ENCODE measurements at places on chromosomes 3 and 15. TPM values are rescaled to one million over a fixed set of nuclear protein-coding genes. Genes with fewer than 3 reads are reported as not detected.

DNA sequence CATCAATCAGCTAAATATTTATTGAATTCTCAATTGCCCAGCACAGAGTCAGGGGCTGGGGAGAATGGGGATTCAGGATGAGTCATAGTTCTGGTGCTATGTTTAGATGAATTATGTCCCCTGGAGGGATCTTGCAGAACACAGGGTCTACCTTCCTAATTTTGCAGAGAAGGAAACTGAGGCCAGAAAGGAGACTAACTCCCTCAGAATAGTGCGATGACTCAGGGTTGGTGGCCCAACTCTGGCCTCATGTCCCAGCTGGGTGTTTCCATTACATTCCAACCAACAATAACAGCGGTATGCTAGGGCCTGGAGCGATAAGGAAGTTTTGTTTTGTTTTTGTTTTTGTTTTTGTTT, 270.9 kb downstream of the TLE3 start:
- no peak for DNase-seq

The C3orf22 gene
- not detected for total RNA-seq

DNA sequence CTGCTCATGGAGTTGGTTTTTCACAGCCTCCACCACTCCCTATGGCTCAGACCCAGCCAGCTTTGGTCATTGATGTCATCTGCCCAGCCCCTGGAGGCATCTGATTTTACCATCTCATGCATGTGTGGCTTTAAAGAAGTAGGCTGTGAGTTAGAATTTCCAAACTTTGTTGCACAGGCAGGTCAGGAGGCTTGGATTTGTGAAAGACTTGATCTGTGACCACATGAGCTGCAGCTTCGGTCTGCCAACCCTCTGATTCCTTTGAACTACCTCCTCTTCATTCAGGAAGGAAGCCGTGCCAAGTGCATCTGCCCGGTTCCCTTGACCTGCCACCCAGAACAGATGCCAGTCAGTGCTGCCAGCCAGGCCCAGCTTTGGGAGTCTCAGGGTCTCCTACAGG, 9.2 kb downstream of the CTXND1 start:
- DNase-seq = no peak

The MAP6D1 gene
- 3.2 TPM for total RNA-seq

- DNase-seq = peak; percentile 61
These were observed 32.1 kb upstream of the DENND4A start for GRCh38 chr15:65824031-65824743.

The ILDR1 gene
- not detected for total RNA-seq

DNA sequence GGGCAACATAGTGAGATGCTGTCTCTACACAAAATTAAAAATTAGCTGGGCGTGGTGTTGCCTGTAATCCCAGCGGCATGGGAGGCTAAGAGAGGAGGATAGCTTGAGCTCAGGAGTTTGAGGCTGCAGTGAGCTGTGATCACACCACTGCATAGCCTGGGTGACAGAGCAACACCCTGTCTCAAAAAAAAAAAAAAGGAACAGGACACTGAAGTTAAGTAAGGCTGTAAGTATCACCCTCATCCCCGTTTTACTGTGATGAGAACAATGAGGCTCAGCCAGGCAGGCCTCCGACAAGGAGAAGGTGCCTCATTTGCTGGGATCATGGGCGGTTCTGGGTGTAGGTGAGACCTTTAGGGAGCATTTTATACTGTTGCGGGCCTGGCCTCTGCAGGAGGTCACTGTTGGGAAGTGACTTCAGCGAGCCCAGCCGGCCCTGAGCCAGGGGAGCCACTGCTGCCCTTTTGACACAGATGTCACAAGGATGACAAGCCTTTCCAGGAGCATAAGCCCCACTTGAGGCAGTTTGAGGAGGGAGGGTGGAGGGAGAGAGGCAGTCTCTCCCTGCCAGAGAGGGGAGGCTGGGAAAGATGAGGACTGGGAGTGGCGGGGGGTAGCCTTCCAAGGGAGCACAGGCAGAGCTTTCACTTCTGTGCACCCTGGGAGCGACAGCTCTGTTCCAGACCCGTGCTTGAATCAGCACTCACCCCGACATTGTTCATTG, 30.8 kb downstream of the IRAK2 start:
- DNase-seq = peak; percentile 20

The CCR8 gene
- not detected for total RNA-seq

- peak; percentile 94 for DNase-seq
These were observed at the start of gene SNUPN for GRCh38 chr15:75625542-75626347. SNUPN (minus strand) TSS chr15:75625725; CDS start chr15:75621051, 4,674 bp downstream.

DNA sequence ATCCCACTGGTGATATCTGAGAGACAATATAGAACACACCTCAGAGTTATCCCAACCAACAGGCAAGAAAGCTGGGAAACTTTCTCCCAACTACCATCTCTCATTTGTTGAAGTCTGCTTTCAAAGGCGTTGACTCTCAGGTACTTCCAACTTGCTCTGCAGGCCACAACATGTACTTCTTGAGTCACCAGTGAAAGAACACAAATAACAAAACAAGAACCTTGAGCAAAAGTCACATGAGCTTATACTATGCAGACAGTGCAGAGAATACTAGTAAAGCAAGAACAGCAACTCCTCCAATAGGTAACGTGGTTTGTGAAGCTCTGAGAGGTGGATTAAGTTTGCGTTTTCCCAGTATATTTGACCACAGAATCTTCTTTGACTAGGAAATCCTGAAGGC, 20.6 kb downstream of the SNTN start:
- no peak for DNase-seq
